ENCODE measurements at places on chromosomes 2 and 18.

GRCh38 chr2:97693476-97693875 is 19.9 kb upstream of the ZAP70 start:
- DNase-seq: peak; percentile 21

- DNase-seq: peak; percentile 79
Measured at GRCh38 chr2:171390941-171391516, 42.8 kb downstream of the METTL8 start.

DNA sequence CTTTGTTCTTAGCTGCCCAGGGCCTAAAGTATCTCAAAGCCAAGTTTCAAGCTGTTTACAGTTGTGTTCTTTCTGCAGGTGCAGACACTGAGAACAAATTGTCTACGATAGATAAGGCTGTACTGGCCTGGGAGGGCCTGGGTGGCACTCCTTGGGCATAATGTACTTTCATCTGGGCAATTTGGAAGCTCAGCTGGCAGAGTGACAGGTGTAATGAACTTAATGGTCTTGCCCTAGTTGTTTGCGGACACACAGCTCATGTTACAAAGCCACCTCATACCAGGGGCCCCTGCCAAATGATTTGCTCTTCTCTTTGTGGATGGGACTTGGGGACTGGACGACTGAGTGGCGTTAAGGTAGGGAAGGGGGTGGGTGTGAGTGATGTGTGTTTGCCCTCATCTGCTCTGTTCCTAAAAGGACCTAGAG is 4.3 kb downstream of the LDLRAD4 start:
- DNase-seq: no peak

DNA sequence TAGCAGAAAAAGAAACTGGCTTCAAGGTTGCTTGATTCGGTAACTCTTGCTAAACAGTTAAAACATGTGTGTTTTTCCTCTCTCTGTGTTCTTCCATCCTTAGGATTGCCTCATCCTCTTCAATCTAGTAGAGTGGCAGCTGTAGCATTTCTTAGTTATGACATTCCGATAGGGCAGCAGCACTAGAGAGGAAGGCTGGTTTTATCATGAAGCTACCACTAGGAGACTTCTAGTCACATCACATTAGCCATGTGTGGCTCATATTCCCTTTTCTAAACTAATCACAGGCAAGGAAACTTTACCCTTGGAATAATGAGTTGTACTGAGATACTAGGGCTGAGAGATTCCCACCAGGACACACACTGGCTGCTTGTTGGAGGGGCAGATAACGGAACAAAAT is 187.6 kb downstream of the DOK6 start:
- DNase-seq: no peak

DNA sequence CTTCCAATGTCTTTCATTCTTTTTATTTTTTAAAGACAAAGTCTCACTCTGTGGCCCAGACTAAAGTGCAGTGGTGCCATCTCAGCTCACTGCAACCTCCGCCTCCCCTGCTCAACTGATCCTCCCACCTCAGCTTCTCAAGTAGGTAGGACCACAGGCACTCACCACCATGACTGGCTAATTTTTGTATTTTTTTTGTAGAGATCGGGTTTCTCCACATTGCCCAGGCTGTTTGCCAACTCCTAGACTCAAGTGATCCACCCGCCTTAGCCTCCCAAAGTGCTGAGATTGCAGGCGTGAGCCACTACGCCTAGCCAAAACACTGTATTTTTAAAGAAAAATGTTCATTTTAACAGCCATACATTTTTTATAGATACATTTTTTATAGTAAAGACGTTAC is 12.7 kb downstream of the GCKR start:
- DNase-seq: peak; percentile 35

DNA sequence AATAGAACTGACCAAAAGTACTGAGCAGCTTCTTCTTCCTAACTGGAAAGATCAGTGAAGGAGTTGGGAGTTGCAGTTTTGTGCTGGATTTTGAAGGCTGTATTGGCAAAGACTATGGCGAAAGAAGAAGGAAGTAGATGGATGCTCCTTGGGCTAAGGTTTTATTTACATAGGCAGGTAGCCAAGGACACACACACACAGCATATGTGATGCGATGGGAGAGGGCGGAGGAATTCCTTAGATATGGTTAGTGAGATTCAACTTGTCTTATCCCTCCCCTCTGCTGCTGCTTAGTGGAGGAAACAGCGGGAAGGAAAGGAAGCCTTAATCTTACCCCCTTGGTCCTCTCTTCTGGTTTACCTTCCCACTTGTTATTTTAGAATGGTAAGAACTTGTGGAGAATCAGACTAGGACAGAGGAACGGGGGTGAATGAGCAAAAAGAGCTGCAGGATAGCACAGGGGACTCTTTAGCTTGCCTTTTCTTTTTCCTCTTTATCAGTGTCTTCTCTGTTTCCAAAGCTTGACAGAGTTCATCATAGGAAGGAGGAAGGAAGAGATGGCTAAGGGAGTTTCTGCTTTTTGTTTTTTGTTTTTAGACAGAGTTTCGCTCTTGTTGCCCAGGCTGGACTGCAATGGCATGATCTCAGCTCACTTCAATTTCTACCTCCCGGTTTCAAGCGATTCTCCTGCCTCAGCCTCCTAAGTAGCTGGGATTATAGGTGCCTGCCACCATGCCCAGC is 87.9 kb downstream of the OSBPL6 start:
- DNase-seq: peak; percentile 88

DNA sequence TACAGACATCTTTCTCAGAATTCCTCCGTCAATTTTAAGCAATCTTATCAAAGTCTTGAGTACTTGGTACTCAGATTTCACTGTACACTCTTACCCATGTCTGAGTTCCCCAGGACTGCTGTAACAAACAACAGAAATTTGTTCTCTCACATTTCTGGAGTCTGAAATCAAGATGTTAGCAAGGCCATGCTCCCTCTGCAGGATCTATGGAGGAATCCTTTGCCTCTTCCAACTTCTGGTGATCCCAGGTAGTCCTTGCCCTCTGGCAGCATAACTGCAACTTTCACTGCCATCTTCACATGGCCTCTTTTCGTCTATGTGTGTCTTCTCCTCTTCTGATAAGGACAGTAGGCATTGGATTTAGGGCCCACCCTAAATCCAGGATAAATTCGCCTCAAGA is 17.1 kb upstream of the CACNB4 start:
- no peak for DNase-seq

- DNase-seq: no peak
Measured at GRCh38 chr18:53850902-53851301, 373.6 kb downstream of the MBD2 start.

GRCh38 chr2:172834881-172835280 is 99.2 kb downstream of the RAPGEF4 start:
- DNase-seq: no peak

- no peak for DNase-seq
Measured at GRCh38 chr2:1010415-1010930, 59.8 kb downstream of the SNTG2 start.

DNA sequence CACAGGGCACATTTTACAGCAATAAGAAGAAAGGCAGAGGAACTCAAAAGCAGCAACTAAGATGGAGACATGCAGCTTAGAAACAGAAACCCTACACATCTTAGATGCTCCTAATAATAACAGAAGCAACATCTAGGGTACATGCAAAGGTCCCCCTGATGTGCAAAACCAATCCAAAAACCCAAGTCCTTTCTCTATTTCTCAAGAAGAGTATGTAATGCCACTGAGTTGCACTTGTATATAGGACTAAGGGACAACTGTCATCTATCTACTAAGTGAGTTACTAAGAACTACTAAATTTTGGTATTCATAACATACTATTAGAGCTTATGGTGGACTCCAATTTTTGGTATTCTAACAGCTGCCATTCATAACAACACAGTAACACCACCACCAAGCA is 28.4 kb downstream of the HNRNPLL start:
- no peak for DNase-seq

DNA sequence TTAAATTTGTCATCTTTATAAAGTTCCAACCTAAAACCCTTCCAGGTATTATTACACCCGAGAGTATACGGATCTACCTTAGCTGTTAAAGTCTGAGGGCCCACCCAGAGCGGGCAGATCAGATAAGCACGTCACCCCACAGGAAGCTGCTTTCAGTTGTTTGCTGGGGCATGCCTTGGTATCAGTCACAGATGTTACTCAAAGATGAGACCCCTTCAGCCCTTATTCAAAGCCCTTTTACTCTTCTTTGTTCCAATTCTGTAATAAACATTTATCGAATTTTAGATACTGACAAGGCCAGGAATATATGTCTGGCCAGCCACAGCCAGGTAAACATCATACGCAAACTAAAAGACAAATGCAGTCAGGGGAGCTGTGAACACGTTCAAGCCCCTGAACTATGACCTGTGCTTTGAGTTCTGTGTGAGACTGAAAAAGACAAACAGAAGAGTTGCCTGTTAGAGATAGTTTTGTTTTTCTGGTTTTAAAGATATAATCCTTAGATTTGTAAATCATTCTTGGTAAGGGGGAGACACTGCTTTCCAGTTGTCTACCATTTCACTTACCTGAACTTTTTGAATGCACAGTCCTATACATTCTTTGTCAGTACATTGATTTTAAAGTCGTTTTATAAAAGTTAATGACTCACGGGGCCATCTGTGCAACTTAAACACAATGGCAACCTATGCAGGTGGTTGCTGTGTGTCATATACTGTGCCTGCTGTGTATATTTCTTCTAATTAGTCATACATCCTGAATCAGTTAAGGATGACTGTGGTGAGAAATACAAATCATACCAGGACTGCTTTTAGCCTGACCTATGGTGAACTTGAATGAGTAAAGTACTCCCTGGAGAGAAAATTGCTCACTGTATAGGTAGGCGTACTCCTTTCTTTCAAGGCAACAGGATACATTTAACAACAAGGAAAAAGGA is 100.5 kb upstream of the ITPRID2 start:
- DNase-seq: peak; percentile 100

- no peak for DNase-seq
Measured at GRCh38 chr2:240211598-240212424, 71.4 kb upstream of the OTOS start.

- DNase-seq: no peak
Measured at GRCh38 chr2:102674836-102675235, 55.5 kb downstream of the SLC9A2 start.

DNA sequence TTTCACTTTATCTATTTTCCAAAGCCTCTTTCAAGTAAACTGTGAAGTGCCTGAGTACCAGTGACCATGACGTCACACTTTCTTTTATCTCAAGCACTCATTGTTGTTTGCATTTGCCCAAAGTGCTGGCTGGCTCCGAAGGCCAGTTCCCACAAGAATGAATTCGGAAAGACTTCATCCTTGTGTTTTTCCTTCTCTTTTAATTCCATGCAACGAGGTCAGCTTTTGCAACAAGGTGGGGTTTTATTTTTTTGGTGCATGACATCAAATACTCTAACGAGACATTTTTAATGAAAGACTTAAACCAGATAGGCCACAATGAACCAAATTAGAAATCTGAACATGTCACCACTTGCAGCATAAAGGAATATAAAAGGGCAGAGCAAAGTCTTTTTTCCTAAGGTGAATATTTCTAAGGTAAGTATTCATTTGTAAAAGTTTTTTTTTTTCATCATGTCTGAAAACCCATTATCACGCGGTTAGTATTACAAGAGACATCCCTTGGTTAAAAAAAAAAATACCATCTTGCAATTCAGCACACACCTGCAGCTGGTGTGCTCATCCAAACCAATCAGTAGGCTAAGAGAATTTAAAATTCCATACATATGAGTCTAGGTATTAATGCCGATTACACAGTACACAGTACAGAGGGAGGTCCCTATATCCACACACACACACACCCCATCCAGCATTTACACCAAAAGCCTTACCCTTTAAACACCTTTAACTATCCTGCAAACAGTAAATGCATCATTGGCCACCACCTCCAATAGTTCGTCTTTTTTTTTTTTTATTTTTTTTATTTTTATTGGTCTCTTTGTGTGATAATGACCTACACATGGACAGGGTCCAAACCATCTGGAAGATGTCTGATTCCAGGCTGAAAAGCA is 2.3 kb downstream of the ARL4C start:
- DNase-seq: peak; percentile 70

DNA sequence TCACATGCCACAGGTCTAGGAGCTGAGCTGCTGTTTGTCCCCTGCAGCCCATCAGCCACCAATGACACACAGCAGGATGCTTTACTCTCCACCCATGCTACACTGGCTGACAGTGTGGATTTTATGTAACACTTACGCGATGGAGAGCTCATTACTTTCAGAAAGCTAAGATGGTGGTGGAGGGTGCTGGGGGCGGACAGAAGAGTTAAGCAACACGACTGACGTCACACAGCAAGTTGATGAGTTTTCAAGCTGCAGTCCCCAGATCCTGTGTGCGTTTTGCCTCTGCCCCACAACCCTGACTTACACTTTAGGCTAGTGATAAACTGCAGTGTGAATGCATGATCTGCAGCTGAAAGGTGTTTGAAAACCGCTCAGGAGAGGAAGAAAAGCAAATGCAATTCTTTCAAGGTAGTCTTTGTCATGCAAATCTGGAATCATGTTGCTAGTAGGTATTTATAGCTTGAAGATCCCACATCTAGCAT is 42.4 kb downstream of the MRPS5 start:
- no peak for DNase-seq

- DNase-seq: no peak
Measured at GRCh38 chr2:27185331-27186026, 26.4 kb upstream of the ATRAID start.

DNA sequence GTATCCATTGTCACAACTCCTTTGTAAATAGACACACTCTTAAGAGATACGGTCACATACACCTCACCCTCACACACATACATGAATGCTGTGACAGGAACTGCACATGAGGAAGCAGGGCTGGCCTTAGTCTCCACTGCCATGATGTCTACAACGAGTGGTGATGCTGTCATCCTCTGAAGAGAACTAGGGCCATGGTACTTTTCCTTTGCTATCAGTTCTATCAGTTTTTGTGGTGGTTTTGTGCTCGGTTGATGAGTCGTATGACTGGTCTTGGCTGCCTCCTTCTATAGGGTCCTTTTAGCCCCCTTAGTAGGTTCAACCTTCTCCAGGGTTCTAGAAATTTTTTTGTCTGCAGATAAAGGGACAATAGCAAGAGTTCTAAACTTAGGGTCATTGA is 66.0 kb downstream of the MYO3B start:
- DNase-seq: no peak

- DNase-seq: no peak
Measured at GRCh38 chr2:67313536-67313935, 83.6 kb upstream of the ETAA1 start.

- DNase-seq: no peak
Measured at GRCh38 chr2:108823286-108823685, 36.7 kb downstream of the CCDC138 start.

GRCh38 chr2:41697389-41697788 is 350.4 kb upstream of the PKDCC start:
- DNase-seq: no peak

DNA sequence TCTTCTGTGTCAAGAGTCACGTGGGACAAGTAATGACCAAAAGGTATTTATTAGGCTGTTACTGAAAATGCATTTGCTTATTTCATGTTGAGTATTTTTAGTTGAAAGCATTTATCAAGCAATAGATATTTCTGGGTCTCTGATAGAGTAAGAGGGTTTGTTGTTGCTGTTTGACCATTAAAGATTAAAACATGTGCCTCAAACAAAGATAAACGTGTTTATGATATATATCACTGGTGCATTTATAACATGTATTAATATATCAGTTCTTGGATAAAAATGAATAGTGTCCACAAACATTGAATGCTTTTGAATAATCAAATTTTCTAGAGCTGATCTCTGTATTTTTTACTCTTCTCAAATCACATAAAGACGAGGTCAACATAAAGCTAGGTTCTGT is 467.7 kb downstream of the THSD7B start:
- no peak for DNase-seq

Measured in bronchial epithelial cell (primary cell).